Activated CD8-positive, alpha-beta memory T cell treated with anti-CD3 and anti-CD28 coated beads, Interleukin-2, amount 50 U/mL, for 4 hours (primary cell): ENCODE measurements at places on chromosomes 4 and X.

GRCh38 chr4:11914406-11914805 lies 485.7 kb upstream of the HS3ST1 start:
- no peak for DNase-seq

- DNase-seq, result no peak
Measured at GRCh38 chr4:62513306-62513705, 1313.2 kb downstream of the ADGRL3 start.

DNA sequence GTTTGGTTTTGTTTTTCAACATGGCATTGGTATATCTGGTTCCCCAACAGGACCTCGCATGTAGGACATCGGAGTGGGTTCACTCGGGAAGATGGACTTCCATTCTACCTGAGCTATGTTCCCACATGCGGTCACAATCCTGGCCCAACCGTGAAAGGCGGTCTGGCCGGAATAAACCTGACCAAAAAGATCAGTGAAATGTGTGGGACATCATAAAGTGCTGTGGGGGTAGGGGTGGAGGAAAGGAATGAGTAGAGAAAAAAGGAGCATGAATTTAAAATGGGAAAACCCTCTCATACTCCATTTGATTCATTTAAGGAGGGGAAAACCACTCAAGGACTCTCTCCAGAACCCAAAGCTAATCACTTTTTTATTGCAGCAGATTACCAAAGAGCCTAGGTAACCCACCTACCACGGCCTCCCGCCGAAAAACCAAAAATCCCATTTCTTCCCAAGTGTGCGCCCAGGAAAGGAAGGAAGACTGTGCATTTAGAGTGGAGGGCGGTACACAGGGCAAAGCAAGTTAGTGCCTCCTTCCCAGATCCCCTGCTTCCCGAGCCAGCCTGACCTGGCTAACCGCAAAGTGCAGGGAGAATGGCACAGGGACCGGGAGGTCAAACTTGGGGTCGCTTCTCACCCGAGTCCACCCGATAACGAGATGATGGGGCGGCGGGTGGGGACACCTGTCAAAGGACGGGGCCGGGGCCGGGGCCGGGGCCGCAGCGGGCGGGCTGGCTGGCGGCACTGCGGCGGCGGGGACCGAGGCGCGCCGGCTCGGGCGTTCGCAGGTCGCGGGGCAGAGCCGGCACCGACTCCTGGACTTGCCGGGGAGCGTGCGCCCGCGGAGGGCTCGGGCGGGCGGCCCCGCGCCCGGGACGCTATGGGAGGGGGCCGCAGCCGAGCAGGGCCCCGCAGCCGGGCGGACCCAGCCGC lies 669 bp downstream of the TMEM150C start:
- DNase-seq, result no peak

DNA sequence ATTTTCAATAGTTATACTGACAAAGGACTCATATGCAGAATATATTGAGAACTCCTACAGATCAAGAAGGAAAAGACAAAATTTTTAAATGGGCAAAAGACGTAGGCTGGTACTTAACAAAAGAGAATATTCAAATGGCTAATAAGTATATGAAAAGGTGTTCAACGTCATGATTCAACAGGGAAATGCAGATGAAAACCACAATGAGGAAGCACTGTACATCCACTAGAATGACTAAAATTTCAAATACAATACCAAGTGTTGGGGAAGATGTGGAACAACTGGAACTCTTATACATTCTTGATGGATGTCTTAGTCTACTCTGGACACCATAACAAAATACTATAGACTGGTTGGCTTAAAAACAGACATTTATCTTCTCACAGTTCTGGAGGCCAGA lies 1.3 kb upstream of the MRFAP1L1 start:
- no peak for DNase-seq

DNA sequence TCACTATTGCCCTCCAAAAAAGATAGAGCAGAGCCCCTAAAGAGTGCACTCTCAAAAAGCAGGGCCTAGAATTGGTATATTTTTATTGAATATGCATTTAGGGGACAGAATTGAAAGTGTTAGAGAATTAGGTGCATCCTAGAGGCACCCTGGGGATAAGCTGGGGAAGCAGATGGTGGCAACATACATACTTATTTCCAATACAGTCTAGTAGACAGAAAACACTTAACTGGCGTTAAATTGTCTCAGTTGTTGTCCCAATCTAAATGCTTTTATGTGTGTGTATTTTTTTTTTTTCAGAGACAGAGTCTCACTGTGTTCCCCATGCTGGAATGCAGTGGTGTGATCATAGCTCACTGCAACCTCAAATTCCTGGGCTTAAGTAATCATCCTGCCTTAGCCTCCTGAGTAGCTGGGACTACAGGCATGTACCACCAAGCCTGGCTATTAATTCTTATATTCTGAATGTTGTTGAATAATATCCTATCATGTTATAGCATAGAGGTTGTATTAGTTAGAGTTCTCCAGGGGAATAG lies 481.8 kb downstream of the GRXCR1 start:
- DNase-seq, result no peak
